ENCODE measurements at places on chromosomes 2 and 18. TPM values are rescaled to one million over a fixed set of nuclear protein-coding genes. Genes with fewer than 3 reads are reported as not detected.

The NGEF gene
- polyA plus RNA-seq, result not detected

The NPHP1 gene
- polyA plus RNA-seq, result 0.59 TPM

The SIX3 gene
- not detected for polyA plus RNA-seq

The IL1RN gene
- 0.14 TPM for polyA plus RNA-seq

The CPO gene
- not detected for polyA plus RNA-seq

The IL1R2 gene
- polyA plus RNA-seq, result 0.70 TPM

The TDRD15 gene
- polyA plus RNA-seq, result not detected

The DCC gene
- not detected for polyA plus RNA-seq

The FAHD2A gene
- 6.7 TPM for polyA plus RNA-seq

The CDK5R2 gene
- polyA plus RNA-seq, result not detected

The GALNT14 gene
- 0.45 TPM for polyA plus RNA-seq

The ALKAL2 gene
- not detected for polyA plus RNA-seq

The IAH1 gene
- 87.9 TPM for polyA plus RNA-seq

The TCF4 gene
- 274 TPM for polyA plus RNA-seq

The APOB gene
- not detected for polyA plus RNA-seq

The NPPC gene
- polyA plus RNA-seq, result not detected

The IL36G gene
- polyA plus RNA-seq, result not detected

The C1GALT1C1L gene
- not detected for polyA plus RNA-seq

The CPLX4 gene
- not detected for polyA plus RNA-seq

Data from naive B cell (primary cell).